ENCODE measurements at places on chromosomes 1 and 21.

GRCh38 chr1:195791796-195792195 lies 816.4 kb downstream of the KCNT2 start:
- no peaks in the 10 kb centered on the region for H3K36me3 ChIP-seq
- no peak for DNase-seq
- no peaks in the 10 kb centered on the region for H3K27me3 ChIP-seq
- no peak overlapping the region for H3K27ac ChIP-seq

- DNase-seq: no peak
- peaks cover 12% of the 10 kb centered on the region for H3K36me3 ChIP-seq
- H3K4me3 ChIP-seq: no peak overlapping the region
- no peaks in the 10 kb centered on the region for H3K27me3 ChIP-seq
These were observed 23.5 kb upstream of the LRRC47 start for GRCh38 chr1:3819771-3820200.

DNA sequence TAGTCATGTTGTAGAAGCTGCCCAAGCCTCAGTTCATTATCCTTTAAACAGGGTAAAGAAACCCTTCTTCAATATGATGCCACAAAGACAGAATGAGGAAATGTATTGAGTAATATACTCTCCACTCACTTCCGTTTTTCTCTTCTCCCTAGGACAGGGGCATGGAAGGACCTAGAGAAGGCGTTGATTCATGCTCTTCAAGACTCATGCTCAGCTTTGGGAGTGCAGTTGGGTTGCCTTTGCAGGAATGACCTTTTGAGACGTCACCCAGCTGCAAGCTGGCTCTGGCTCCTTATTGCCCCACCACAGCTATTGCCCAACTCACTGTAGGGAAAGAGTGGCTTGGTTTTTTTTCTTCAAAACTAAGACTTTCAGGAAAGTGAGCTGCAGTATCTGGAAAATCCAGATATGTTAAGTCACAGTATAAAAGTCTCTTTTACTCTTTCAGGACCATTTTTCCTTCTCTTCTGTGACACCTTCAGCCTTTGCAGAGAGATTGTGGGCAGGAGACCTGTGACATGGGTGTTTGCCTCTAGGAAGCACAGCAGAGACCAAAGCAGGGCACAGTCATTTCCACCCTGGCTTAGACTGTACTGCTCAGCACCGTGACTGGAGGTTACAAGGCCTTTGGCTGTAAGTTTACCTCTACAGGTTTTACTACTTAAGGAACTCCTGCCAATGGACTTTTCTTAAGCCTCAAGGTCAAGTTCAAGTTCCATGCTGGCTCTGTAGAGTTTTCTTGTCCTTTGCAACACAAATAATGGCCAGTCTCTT lies 39.5 kb downstream of the XCL2 start:
- DNase-seq: peak; percentile 30
- H3K36me3 ChIP-seq: no peaks in the 10 kb centered on the region
- H3K27ac ChIP-seq: peak overlapping the region; percentile 71
- no peak overlapping the region for H3K4me3 ChIP-seq

DNA sequence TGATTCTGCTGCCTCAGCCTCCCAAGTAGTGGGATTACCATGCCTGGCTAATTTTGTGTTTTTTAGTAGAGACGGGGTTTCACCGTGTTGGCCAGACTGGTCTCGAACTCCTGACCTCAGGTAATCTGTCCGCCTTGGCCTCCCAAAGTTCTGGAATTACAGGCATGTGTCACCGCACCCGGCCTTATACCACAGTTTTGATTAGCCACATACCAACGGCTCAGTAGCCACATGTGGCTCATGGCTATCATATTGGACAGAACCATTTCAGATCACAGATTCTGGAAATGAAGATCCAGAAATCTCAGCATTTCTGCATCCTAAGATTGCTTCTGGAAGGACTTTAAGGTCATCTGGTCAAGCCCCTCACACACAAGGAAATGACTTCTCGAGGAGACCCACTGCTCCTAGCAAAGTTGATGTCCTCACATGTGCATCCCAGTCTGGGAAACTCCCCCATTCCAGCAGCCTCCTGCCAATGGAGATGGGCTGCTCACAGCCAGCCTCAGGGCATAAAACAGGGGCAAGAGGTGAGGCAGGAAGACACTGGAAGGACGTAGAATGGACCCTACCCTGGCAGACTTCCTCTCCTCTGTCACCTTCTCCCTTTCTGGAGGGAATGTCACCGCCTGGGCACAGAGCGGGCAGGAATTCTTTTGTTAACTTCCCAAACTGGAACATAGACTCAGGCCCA lies 17.5 kb upstream of the CITED4 start:
- peaks cover 16% of the 10 kb centered on the region for H3K27me3 ChIP-seq
- H3K36me3 ChIP-seq: peaks cover 9% of the 10 kb centered on the region
- no peak for DNase-seq

- no peaks in the 10 kb centered on the region for H3K4me1 ChIP-seq
- H3K4me3 ChIP-seq: no peak overlapping the region
- H3K27me3 ChIP-seq: peaks cover 16% of the 10 kb centered on the region
- H3K27ac ChIP-seq: no peak overlapping the region
- no peak for DNase-seq
These were observed 115.9 kb downstream of the KCND3 start for GRCh38 chr1:111873460-111874030.

- H3K36me3 ChIP-seq: peaks cover 1% of the 10 kb centered on the region
- peaks cover 67% of the 10 kb centered on the region for H3K27me3 ChIP-seq
- H3K4me1 ChIP-seq: no peaks in the 10 kb centered on the region
- no peak for DNase-seq
These were observed 13.8 kb upstream of the SIM2 start for GRCh38 chr21:36684957-36685714.

GRCh38 chr1:1479547-1480487 lies 8.3 kb downstream of the ATAD3B start:
- peak overlapping the region; percentile 31 for H3K27ac ChIP-seq
- peaks cover 32% of the 10 kb centered on the region for H3K36me3 ChIP-seq
- no peak overlapping the region for H3K4me3 ChIP-seq
- peaks cover 2% of the 10 kb centered on the region for H3K4me1 ChIP-seq
- no peak for DNase-seq

DNA sequence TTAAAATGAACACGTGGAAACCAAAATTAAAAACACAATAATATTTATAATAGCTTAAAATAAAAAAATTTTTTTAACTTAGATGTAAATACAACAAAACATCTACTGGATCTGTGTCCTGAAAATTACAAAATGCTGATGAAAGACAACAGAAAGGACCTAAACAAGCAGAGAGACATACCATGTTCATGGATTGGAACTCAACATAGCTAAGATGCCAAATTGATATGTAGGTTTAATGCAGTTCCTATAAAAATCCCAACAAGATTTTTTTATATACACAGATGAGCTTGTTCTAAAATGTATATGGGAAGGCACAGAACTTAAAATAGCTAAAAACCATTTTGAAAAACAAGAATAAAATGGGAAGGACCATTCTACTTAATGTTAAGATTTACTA lies 81.4 kb downstream of the TRIM11 start:
- no peaks in the 10 kb centered on the region for H3K27me3 ChIP-seq
- H3K4me3 ChIP-seq: no peak overlapping the region
- peaks cover 2% of the 10 kb centered on the region for H3K36me3 ChIP-seq
- H3K27ac ChIP-seq: no peak overlapping the region
- no peaks in the 10 kb centered on the region for H3K4me1 ChIP-seq
